ENCODE measurements at places on chromosomes 6 and 20.

DNA sequence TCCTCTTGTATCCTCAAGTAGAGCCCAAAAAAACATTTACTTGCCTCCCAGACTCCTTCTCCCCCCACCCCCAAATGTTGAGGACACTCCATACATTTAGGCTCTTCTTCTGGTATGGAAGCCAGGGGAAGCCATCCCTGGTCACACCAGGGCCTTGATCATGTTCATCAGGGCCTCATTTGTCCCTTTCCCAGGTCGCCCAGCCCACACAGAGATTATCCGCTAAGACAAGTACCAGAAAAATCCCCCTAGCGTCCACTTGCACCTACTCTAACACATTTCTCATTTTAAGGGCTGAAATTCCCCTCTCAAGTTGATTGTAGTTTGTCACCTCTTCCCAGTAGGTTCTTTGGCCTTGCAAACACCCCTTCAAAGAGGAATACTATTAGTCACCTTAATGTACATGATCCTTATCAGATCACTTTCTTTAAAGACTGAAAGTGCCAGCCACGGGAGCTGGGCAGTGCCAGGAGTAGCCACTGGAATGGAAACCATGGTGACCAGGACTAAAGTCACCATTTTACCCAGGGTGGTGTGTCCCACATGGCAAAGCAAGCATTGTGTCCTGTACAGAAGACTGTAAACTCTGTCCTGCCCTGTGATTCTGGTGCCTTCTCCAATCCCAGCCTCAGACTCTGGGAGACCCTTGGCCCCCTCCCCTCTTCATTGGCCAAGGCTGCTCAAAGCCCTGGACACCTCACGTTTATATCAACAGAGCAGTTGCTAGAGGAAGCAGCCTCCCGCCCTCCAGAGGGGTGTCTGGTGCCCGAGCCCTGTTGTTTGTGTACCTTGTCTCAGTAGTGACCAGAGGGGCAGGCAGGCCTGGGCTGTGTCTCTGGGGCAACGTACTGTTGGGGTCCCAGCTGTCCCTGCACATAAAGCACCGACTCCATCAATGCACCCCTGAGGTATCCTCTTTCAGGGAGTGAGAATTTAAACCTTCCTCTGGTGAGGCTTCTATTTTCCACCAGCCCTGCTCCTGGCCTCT is 5.0 kb upstream of the APOBEC2 start:
- no peak for DNase-seq

DNA sequence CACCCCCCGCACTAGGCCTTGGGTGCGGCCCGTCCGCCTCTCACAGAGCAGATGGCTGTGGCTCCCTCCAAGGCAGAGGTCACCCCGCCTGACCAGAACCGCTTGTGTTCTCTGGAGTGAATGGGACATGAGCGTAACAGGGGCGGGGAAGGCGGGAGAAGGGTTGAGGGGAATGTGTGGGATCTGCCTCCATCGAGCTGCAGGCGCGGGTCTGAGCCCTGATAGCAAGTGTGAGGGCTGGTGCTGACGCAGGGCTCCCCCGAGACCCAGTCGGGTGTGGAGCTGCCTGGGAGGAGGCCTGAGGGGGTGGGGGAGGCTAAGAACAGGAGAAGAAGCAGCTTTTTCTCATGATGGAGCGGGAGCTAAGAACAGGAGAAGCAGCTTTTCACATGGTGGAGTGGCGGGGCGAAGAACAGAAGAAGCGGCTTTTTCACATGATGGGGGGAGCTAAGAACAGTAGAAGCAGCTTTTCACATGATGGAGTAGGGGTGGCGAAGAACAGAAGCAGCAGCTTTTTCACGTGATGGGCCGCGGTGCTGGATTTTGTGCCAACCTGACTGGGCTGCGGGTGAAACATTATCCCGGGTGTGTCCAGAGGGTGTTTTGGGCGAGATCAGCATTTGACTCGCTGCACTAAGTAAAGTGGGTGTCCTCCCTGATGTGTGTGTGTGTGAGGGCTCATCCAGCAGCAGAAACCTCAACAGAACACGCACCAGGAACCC is 169.3 kb downstream of the TTLL2 start:
- DNase-seq, result no peak

DNA sequence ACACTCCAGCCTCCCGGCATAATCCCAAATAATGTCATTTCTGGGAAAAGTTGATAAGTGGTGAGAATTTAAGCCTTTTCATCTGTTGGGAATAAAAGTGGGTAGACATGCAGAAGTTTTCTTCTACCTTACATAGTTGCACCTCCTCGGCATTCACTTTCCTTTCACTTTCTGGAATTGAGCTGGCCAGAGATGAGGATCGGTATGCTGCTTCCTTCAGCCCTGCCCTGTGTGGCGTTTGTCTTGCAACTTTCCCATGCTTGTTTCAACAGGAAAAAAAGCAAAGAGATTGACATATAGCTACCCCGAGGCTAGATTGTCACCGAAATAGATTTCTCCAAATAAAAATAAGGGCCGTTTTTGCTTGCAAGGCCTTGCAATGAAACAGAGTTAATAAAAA is 65.8 kb upstream of the JAG1 start:
- no peak for DNase-seq

DNA sequence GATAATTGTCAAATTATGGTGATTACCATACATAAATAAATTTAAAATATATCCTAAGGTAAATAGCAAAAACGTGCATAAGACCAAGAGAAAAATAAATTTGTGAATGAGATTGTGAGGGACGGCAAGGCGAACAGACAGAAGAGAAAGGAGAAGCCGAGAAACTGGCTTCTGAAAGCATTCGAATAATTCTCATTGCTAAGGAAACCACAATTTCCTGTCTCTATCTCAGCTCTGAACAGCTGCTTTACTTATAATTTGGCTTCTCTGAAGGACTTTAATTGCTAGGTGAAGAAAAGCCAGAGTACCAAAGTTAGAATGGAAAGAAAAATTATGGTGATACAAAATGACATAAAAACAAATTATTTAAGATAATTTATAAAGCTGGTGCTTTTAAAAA is 79.0 kb upstream of the RGS17 start:
- no peak for DNase-seq

GRCh38 chr6:144535630-144536029 is 250.5 kb downstream of the UTRN start:
- DNase-seq, result no peak

DNA sequence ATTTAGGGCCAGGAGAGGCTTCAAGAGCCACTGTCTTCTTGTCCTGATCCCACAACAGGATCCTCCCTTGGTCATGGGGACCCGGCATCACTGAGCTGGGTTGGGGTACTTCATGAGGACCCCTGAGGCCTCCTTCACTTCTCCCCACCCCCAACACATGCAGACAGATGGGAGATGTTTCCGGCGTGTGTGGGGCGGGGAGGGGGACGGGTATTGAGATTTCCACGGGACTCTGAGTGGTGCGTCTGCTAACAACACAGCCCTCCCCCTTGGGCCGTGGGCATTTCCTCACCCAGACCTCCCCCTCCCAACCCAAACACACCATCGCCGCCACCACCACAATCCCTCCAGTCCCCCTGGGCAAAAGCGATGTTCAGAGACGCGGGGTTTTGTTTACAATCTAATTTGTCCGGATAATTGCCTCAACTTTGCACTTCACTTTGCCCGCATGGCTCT is 906 bp upstream of the FOXP4 start:
- no peak for DNase-seq

DNA sequence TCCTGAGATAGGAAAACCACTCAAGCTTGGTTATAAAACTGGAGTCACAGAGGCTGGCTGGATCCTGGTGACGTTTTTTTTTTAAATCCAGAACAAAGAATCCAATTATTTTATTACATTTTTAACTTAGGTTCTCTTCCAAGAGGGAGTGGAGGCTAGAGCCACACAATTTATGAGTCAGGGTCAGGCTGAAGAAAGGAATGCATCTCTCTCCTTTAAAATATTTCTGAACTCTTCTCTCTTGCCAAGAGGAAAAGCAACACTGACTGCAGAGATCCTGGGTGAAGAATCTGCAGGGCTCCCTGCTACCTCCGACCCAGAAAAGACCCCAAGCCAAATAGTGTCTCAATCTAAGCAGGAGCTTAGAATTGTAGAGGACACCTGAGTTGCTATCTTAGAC is 88.5 kb upstream of the SSTR4 start:
- DNase-seq, result no peak

- no peak for DNase-seq
Measured at GRCh38 chr6:12009180-12009685, 2.9 kb upstream of the HIVEP1 start.

- no peak for DNase-seq
Measured at GRCh38 chr6:165848086-165848426, 185.0 kb upstream of the PDE10A start.

GRCh38 chr6:154830771-154831170 is 97.6 kb downstream of the SCAF8 start:
- no peak for DNase-seq

DNA sequence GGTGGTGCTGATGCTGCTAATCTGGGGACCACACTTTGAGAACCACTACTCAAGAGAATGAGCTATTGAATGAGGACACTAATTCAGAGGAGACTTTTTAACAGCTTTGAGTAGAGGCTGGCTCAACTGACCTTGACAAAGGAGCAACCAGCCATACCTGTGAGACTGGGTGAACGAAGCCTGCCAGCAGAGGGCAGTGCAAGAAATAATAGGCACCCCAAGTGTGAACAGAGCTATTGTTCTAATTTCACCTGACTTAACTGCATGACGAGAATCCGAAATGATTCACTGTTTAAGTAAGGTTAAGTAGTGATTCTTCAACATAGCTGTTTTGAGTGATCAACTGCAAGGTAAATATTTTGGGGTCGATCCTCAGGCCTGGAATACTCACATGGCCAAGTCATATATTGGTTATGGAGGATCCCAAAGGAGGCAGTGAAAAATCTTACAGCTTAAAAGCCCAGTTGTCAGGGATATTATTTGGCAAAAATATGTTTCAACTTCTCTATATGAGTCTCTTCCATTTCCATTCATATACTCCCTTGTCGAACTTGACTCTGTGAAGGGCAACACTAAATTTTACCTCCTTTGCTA is 550.5 kb upstream of the MARCKS start:
- DNase-seq, result no peak

DNA sequence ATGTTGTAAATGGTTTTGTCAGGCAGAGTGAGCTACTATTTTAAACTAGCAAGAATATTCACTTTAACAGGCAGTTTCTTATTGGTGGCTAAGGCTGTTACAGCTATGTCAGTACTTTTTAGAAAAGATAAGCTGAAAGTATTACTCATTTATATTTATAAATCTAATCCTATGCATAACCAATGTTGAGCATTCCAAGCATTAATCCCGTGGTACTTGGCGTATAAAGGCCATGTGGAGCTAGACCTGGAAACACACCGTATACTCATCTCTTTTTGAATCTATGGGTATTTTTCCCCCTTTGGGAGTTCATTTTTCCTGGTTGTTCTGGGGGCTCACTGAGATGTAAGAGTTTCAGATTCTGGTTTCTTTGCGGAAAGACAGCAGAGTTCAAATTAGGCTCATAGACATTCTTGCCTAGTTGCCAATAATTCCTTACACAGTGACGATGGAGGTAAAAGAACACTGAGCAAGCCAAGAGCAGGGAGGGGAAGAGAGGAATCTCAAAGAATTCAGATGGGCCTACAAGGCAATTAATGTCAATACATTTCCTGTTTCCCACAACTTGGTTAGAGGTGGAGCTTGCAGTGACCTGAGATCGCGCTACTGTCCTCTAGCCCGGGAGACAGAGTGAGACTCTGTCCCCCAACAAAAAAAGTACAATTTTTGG is 211.5 kb downstream of the SOX4 start:
- DNase-seq, result no peak

DNA sequence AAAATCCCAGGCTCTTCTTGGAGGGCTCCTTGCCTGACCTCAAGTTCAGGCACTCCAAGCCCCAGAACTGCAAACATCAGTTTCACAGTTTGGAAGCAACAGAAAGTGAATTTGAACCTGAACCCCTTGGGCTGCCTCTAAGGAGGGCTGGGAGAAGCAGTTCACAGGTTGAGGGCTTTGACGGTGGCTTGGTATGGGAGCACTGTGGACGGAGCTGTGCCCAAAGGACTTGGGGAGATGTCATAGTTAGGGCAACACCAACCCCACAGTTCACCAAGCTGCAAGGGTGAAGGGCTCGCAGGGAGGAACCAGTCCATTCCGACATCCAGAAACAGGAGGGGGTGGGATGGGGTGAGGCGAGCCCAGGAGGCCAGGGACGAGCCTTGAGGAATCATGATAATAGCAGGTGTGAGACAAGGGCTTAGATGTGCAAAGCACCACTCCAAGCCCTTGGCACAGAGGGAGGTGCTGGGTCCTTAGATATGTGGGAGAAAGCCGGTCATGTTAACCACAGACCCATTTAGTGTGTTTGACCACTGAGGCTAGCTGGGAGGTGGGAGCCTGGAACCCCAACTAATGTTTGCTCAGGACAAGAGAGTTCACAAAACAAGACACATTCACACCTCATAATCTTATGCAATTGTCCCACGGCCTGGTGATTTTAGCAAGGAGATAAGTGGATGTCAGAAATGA is 4.3 kb downstream of the CEBPB start:
- no peak for DNase-seq

- no peak for DNase-seq
Measured at GRCh38 chr20:635893-636338, 17.1 kb downstream of the SRXN1 start.

DNA sequence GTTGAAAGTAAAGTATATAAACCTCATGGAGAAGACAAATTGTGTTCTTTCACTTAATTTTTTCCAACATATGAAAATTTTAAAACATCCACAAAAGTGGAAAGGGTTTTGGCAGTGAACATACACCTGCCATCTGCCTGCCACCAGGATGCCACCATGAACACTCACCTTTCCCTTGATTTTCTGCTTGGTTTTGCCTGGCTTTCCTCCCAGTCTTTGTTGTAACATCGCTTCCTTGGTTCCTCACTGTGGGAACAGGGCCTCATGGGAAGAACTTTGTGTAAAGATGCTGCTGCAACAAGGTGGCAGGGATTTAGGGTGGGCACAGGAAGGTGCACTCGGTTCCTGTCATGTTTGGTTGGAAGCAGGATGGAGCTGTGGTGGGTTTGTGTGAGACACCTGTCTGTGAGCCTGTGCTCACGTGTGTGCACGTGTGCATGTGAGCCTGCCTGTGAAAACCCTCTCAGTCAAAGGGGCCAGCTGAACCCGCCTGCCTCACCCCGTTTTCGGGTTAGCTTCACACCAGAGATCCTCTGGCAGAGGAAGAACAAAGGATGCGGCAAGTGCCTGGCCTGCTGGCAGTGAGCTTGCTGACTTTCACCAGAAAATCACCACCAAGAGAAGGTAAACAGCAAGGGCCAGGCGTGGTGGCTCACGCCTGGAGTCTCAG is 11.0 kb upstream of the RBM38 start:
- no peak for DNase-seq

GRCh38 chr6:16696496-16696895 is 64.8 kb downstream of the ATXN1 start:
- DNase-seq, result no peak

- DNase-seq, result no peak
Measured at GRCh38 chr6:75029333-75029732, 176.5 kb downstream of the COL12A1 start.

DNA sequence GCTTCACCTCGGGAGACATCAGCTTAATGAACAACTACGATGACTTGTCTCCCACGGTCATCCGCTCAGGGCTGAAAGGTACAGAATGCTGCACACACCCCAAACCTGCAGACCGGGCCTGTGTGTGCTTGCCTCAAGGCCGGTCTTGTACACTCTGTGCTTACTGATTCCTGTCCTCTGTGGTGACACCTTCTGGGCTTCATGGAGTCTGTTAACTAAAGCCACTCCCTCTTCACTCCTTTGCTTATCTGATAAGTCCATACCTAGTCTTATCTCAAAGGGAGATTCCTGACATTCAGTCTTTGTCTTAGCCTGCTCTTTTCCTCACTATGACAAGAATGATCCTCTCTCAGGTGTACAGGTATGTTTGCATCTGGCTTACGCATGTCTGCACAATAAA is 107.7 kb upstream of the TMEM181 start:
- DNase-seq, result no peak

GRCh38 chr6:89895276-89895874 is 1.1 kb downstream of the GJA10 start:
- DNase-seq, result no peak
